ENCODE measurements at places on chromosomes 1 and 21. TPM values are rescaled to one million over a fixed set of nuclear protein-coding genes. Genes with fewer than 3 reads are reported as not detected.

DNA sequence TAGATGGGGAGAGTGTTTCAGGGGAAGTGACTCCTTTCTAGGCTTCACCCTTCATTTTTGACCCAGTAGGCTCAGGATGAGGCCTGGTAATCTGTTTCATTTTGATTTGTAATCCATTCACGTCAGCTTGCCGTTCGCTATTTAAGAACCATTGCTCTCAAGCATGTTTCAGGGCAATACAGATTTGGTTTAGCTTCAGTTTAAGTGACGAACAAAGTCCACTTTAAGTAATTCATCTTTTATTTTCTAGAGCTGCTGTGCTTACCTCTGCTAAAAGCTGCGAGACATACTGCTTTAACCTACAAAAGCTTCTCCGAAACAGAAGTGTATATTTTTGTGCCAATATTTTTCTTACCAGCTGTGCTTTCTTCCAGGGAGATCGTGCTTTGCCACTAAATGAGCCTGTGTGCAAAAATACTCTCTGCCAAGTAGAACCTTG, 8.9 kb upstream of the FMO3 start:
- no peak for DNase-seq

The PKNOX1 gene
- total RNA-seq = 8.9 TPM

- DNase-seq = peak; percentile 61
Observed at GRCh38 chr1:222105393-222105737, 363.5 kb upstream of the DUSP10 start.

GRCh38 chr1:40861224-40862003, 749 bp downstream of the CITED4 start:
- DNase-seq = no peak

DNA sequence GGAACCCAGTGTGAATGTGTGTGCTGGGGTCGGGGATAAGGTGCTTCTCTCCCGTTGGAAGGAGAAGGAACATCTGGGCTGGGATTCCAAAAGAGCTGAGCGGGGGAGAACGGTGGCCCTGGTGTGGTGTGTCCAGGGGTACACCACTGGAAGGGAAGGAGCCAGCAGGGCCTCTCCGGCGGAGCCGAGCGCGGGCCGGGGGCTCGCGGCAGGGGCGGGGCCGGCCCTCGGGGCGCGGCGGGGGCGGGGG, 231 bp upstream of the RPS6KA1 start:
- DNase-seq = no peak

DNA sequence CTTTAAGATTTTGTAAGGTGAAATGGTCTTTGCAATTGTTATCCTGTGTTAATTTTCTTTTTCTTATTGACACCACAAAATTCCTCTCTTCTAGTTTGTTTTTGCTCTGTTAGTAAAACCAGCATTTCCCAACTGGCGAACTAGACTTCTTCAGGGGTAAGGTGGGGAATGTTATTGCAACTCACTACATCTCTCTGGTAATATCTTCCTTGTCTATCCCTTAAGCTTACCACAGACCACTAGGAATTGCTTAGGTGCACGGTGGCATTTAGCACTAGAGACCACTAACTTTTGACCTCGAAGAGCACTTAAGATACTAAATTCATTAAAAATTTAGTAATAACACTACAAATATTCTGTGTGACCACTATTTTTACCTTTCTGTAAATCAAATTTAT, 4.2 kb upstream of the COA6 start:
- no peak for DNase-seq

The APOBEC4 gene
- not detected for total RNA-seq

- no peak for DNase-seq
Observed at GRCh38 chr1:53521924-53522552, 62.8 kb downstream of the DMRTB1 start.

DNA sequence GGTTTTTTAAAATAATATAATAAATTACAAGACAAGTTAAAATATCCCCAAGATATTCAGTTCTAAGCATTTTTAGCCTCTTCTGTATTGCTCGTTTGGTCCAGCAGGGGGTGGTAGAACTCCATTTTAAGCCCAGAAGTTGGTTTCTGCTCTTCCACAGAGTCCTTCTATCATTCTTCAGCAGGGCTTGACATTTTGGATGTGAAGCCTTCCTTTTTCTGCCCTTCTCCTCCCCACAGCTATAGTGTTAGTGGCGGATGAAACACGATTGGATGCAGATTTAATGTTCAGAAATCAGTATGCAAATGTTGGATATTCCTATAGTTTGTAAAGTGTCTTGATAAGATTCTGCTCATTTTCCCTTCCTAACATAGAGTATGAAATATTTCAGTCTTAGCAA, 1.4 kb downstream of the NCAM2 start:
- DNase-seq = no peak

- DNase-seq = no peak
Observed at GRCh38 chr1:10903821-10904220, 107.4 kb upstream of the CASZ1 start.

GRCh38 chr1:226798427-226799411, 59.6 kb upstream of the ITPKB start:
- DNase-seq = no peak

The CLEC20A gene
- total RNA-seq = not detected

The PDC gene
- total RNA-seq = not detected

The LINGO4 gene
- not detected for total RNA-seq

The PTPN22 gene
- not detected for total RNA-seq

DNA sequence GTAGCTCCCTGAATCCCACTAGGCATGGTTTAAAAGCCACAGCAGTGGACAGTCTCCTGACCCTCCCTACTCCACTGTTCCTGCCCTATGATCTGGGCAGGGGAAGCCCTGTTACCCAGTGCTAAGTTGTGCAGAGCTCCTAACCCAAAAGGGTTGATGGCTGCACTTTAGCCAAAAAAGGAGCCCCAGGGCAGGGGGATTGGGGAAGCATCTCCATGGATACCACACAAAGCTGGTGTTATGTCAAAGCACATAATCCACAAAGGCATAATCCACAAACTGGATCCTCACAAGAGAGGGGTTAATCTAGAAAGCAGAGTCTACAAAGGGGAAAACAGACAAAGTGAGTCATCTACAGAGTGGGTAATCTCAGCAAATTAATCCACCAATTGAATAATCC, 5.7 kb downstream of the RSPO1 start:
- DNase-seq = no peak

The SZT2 gene
- total RNA-seq = 71.6 TPM

The KCNA3 gene
- not detected for total RNA-seq

GRCh38 chr1:166840309-166841274, 1.3 kb downstream of the POGK start:
- no peak for DNase-seq

The CASQ2 gene
- total RNA-seq = not detected

DNA sequence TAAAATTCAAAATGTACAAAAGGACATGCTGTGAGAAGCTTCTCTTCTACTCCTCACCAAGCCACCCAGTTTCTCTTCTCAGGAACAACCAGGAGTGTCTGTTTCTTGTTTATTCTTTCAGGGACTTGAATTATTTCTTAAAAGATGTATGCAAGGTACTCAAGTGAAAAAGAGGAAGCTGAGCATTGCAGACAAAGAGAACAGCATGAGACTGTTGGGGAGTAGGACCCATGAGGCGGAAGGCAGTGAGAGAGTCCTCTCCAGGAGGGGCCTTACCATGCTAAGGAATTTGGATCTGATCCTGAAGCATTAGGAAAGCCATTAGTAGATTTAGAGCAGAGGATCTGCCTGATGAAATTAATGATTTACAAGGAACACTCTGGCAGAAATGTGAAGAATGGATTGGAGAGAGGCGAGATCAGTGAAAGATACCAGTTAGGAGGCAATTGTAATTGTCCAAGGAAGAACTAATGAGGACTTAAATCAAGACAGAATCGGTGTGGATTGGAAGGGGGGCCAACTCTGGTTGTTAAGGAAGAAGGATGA, 14.7 kb upstream of the SSX2IP start:
- no peak for DNase-seq

DNA sequence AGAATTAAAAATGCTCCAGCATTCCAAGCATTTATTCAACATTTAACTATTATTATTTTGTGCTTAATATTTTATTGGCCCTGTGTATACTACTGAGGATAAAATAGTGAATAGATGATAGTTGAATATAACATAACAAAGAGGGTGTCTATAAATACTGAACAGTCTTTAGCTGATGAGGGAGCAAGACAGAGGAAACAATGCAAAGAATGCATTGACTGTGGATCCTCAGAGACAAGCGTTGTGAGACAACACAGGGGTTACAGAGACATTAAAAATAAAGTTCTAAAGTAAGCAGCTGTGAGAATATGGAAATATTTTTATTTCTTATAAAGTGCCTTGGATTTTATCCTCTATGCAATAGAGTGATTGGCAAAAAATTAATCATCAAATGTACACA, 1133.1 kb downstream of the PLA2G4A start:
- no peak for DNase-seq

- DNase-seq = no peak
Observed at GRCh38 chr1:198919667-198920398, 281.0 kb downstream of the PTPRC start.

The TTLL7 gene
- total RNA-seq = 2.9 TPM

The SPRR3 gene
- 0.57 TPM for total RNA-seq

The B3GALT2 gene
- not detected for total RNA-seq

DNA sequence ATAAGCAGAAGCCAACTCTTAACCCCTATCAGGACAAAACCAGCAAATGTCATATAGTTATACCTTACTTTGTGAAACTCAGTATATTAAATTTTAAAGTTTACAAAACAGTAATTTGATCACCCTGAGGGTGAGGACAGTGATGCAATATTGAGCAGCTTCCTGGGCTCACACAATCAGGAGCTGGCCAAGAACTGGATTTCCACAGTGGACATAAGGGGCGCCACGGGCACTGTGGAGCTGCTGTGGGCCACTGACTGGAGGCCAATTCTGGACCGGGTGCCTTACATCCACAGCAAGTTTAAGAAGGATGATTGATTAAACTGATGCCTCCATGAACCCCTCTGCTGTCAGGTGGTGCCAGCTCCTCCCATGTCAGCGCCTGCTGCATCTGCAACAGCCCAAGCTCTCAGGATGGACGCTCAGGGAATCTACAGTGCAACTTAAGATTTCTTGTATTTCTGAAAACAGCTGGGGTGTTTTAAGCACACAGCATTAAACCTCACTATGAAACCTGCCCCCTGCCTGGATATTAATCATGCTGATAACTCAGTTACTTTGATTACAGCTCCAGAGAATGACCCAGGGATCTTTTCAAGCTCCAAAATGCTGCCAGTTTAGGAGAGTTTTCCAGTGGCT, 55.9 kb downstream of the TOR3A start:
- no peak for DNase-seq

DNA sequence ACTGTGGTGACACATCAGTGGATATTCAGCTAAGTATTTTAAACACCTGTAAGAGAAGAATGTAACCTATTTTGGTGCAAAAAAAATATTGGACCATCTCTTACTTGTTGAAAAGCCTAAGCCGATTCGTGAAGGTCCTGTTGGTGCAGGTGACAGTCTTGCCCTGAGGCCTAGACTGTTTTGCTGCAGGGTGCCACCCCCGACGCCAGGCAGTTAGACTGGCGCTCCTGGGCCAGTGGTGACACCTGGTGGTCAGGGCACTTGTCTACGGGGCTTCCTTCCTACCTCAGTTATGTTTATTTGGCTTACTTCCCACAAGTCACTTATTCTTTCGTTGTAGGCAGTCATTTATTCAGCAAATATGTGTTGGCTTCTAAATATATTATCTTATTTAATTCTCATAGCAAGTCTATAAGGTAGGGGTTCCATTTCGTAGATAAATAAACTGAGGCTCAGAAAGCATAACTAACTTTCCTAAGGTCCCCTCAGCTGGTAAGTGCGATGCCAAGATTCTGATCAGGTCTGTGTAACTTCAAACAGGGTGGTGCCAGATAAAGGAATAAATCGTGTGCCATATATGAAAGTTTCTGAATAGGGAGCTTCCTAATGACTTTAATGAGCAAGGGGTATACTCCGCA, 1.9 kb downstream of the EEIG2 start:
- DNase-seq = peak; percentile 81

- DNase-seq = no peak
Observed at GRCh38 chr1:151065089-151065645, 5.0 kb downstream of the MLLT11 start.

The IFI16 gene
- 18.5 TPM for total RNA-seq

DNA sequence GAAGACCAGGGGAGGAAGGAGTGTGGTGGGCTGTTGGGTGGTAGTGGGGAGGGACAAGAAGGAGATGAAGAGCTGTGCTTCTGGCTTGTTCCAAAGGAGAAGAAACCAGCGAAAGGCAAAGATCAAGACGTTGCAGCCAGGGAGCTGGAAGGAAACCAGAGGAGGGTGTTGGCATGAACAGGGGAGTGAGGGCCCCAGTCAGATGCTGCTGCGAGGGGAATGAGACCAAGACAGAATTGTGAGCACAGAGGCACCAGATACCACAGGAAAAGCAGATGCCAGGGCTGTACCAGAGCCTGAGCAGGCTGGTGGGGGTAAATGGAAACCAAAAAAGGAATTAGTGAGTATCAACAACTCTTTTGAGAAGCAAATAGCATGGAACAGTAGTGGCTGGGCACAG, 6.0 kb downstream of the LAD1 start:
- DNase-seq = no peak

The OLIG2 gene
- not detected for total RNA-seq

DNA sequence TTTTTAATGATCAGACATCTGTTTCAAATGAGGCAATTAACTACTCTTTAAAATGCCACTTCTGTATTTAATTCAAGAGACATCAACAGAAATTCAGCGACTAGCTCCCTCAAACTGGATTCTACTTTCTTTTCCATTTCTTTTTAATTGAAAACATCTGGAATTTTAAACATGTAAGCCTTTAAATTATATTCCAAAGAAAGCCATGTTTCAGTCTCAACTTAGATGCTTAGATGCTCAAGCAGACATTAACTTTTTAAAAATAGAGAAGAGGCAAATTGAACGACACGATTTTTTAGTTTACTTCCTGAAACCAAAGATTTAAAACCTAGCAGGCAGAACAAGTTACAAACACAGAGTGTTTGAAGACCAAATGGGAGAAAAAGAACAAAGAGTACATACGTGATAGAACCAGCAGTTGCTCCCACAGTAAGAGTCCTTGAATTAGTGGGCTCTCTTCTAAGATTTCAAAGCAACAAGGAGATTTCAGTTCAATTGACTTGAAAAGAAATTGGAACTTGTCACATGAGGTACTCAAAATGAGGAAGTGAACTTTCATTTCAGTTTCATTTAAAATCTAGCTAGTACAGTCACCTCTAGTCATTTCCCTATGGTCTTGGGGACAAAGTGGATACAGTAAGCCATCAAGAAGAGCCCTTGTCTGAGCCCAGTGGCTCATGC, at the start of gene CTSS:
Gene CTSS (minus strand): TSS at position 483 of the 681 bp plus-strand sequence. CDS start 1,015 bp downstream, outside the sequence.
- no peak for DNase-seq

Measured in PC-9 (cell line).